RKO (cell line): ENCODE measurements at places on chromosomes 3 and 15.

GRCh38 chr15:40808861-40809450 is 1.7 kb upstream of the DNAJC17 start:
- DNase-seq = no peak

- DNase-seq = no peak
These were observed 51.2 kb upstream of the PRR20G start for GRCh38 chr3:127339016-127339415.

DNA sequence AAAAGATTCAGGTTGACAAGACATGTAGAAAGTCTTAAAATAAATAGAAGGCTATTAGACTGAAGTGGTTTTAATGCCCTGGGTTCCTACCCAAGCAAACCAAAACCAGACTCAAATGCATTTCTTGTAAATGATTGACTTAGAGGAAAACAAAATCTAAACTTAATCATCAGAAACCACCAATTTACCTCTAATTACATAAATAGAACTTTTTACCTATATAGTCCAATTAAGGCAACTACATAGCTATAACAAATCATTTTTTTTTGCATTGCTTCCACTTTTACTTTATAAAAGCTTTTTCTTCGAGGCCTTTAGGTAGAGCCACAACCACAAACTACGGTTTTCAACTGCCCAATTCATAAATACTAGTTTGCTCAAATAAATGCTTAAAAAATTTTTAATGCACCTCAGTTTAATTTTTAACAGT is 231.3 kb upstream of the ARHGEF26 start:
- no peak for DNase-seq

DNA sequence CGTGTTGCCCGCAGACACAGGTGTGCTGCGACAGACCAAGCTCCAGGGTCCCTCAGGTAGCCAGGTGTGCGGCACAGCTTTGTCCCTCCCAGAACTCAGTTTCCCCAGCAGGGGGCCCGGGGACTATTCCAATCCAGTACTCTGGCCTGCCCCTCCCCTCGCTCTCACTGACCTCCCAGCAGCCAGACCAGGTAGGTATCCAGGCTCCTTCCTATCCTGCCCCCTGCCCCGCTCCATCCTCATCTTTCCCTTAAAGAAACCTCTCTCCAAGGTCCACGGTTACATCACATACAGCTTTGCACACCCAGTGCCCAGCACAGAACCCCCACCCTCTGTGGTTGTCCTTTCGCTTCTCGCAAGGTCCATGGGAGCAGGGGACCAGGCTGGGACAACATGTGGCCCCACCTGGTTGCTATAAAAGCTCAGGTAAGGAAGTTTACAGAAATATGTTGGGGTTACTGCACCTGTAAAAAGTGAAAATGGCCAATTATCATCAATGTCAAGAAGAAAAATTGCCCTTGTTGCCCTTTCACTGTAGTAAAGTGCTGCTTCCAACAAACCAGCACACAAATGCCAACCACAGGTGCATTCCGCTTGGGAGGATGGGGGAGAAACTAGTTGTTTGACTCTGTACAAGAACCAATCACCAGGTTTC is 7.3 kb upstream of the CYP11A1 start:
- no peak for DNase-seq

DNA sequence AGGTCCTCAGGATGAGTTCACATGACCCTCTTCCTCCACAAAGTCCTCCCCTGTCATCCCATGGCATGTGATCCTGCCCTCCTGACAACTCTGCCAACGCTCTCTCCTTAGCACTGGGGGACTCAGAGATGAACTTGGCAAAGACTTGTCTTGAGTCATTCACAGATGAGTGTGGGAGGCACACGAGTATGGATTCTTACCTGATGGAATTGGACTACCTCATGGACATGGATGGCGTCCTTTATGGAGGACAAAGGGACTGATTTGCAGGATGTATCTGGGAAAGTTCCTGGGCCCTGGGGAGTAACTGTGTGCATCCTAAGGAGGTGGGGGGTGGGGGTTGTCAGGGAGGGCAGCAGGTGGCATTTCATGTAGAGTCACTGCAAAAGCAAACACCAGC is 38.2 kb upstream of the TOPBP1 start:
- DNase-seq = no peak

DNA sequence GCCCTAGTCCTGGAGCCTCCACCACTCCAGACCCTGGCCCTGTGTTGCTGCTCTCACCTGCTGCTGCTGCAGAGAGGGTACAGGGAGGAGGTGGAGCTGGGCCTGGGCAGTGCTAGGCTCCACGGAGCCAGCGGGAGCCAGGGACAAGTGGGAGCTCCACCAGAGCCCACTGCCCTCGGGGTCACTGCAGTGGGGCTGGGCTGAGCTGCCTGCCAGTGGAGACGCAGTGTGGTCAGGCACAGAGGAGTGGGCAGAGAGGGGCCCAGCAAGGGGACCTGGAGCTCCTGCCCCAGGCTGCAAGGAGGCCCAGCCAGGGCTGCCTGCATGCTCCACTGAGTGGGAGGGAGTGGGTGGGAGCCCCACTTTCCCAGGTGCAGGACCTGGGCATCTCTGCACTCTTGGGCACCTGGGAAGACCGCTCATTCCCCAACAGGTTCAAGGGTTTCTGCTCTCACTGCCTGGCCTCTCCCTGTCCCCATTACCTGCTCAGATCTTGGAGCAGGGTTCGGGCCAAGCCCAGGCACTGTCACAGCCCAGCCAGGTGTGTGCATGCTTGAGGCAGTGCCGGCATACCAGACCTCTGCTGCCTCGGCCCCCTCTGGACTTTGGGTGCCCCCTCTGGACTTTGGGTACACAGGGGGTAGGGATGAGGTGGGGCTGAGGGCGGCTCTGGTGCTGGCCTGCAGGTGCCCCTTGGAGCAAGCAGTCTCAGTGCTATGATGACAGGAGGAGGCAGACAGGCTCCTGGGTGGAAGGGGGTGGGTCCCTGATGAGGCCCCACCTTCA is 308.0 kb downstream of the DOCK3 start:
- no peak for DNase-seq

DNA sequence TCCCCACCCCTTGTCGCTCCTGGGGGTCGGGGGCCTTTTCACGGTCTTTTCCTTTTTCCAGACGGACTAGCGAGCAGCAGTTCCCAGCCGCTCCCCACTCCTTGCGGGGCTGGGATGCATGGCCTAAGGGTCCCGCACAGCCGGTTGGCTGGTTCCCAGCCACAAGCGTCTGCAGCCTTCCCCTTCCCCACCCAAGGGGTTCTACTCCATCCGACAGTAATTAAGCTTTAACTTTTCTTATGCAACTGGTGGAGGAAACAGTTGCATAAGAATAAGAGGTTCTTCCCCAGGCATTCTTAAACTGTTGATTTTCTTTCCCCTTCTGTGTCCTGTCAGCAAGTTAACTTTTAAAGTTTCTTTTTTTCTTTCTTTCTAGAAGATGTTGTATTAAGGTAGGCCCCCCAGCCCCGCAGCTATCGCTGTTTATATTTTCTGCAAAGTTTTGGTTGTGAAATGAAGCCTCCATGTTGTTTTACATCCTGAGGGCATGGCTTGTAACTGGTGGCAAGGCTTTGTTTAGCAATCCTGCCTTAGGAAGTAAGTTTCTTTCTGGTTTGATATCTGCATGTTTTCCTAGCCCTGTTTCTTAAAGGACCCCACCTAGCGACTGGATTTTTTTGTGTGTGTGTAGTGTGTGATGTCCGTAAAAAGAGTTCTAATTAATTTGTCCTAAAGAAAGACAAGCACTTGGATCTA is 207.5 kb downstream of the ZNF385D start:
- DNase-seq = no peak

GRCh38 chr3:42778644-42779043 is 5.6 kb upstream of the CCDC13 start:
- DNase-seq = no peak

GRCh38 chr15:85305050-85305449 is 75.4 kb upstream of the AKAP13 start:
- DNase-seq = no peak

DNA sequence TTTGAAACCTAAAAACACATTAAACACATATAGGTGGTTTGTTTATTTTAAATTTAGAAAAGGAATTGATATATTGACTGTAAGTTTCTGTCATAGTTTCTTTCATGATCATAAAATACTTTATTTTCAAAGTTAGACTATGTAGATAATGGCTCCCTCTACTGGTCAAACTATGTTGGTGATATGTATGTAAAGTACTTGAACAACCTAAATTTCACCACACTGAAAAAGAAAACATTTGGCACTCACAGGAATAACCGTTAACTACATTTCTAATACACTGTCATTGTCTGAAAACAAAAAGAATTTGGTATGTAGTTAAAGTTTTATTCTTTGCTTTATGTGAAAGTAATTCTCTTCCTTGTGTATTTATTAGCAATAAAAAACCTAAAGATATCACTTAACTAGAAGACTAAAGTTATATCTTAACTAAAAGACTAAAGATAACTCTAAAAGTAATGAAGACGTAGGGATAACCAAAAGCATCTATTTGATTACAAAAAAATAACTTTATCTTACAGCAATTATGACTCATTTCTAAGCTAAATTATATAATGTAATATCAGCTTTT is 427.5 kb downstream of the VGLL3 start:
- DNase-seq = peak; percentile 74

DNA sequence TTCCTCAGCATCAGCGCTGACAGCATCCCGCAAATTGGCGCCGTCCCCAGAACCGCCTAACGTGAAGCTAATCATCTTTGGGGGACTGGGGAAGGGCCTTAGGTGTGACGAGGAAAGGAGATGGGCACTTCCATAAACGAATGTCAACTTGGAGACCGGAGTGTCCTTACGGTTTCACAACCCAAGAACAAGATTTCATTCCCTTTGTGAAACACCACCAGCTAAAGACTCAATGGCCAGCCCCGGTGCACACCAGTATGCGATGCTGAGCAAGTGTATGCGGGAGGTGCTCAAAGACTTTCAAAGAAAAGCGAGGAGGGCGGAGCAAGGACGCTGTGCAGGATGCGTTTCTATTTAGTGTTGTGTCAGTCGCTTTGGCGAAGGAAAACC is 759 bp upstream of the TTBK2 start:
- no peak for DNase-seq

DNA sequence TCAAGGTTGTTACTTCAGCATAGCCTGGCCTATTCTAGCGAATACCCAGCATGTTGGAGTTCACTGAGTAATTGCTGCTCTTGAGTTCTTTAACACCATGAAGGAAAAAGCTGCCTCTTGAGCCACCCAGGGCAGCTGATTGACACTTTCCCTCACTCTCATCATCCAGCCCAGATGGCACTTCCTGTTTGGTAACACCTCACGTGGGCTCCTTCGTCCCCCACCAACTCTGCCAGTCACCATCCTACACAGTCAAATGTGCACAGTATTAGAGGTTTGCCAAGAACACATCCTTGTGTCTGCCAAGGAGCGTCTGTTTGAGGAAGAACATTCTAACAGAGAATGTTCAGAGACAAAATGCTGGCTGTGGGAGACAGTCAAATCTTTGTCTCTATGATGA is 266.3 kb downstream of the RPLP1 start:
- DNase-seq = no peak

GRCh38 chr3:175150812-175151401 is 291.8 kb downstream of the NAALADL2 start:
- DNase-seq = no peak

GRCh38 chr3:141372656-141373055 is 4.4 kb downstream of the ZBTB38 start:
- DNase-seq = no peak

- DNase-seq = no peak
These were observed 9.9 kb downstream of the FAM3D start for GRCh38 chr3:58656631-58657030.
